ENCODE measurements at places on chromosomes 7 and 10.
A peak's percentile ranks its signal among the peaks of the same experiment; 100 is the strongest.

- no peak overlapping the region for H3K4me3 ChIP-seq
- no peaks in the 10 kb centered on the region for H3K27me3 ChIP-seq
- DNase-seq: no peak
- no peaks in the 10 kb centered on the region for H3K4me1 ChIP-seq
Observed at GRCh38 chr10:50325449-50326171, 74.3 kb upstream of the ASAH2 start.

GRCh38 chr10:121677880-121678279, 79.6 kb upstream of the FGFR2 start:
- H3K27ac ChIP-seq: no peak overlapping the region
- no peaks in the 10 kb centered on the region for H3K27me3 ChIP-seq
- no peaks in the 10 kb centered on the region for H3K36me3 ChIP-seq
- no peak overlapping the region for H3K4me3 ChIP-seq
- no peak for DNase-seq

- no peak overlapping the region for H3K27ac ChIP-seq
- H3K4me3 ChIP-seq: no peak overlapping the region
- DNase-seq: no peak
- no peaks in the 10 kb centered on the region for H3K4me1 ChIP-seq
- H3K27me3 ChIP-seq: no peaks in the 10 kb centered on the region
Observed at GRCh38 chr7:75048435-75049379, 24.9 kb downstream of the RCC1L start.

DNA sequence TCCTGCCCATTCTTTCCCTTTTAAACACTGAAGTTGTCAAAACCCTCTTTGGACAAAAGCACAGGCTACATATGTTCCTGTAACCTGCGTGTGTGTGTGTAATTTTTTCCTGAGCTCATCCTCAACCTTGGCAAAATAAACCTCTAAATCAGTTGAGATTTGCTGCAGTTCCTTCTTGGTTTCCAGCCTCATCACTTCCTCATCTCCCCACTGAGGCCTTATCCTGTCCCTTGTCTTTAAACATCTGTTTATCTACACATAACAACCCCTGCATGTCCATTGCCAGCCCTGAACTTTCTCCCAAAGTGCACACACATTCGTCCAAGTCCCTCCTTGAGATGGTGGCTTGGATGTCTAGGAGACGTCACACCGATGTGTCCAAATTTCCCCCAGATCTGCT, 35.5 kb downstream of the LYZL2 start:
- peaks cover 19% of the 10 kb centered on the region for H3K4me1 ChIP-seq
- DNase-seq: no peak
- H3K36me3 ChIP-seq: no peaks in the 10 kb centered on the region
- H3K27ac ChIP-seq: no peak overlapping the region
- no peaks in the 10 kb centered on the region for H3K27me3 ChIP-seq
- no peak overlapping the region for H3K4me3 ChIP-seq

DNA sequence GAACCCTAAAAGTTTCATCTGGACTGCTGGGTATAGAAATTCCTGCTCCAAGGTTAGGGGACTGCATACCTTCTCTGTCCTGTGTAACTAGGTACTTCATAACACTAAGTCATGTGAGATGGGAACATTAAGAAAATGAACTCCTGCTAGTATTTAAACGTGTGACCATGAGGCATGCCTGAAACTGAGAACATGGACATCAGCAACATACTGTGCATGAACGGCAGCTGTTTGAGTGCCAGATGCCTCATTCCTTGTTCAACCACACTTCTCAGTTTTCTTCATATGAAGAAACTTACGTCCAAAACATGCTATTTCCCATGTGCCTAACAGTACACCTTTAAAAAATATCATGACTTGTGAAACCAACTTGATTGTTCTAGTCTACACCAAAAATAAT, 88.5 kb downstream of the CREM start:
- H3K36me3 ChIP-seq: no peaks in the 10 kb centered on the region
- H3K4me1 ChIP-seq: no peaks in the 10 kb centered on the region
- no peak overlapping the region for H3K27ac ChIP-seq
- H3K27me3 ChIP-seq: no peaks in the 10 kb centered on the region
- no peak overlapping the region for H3K4me3 ChIP-seq

DNA sequence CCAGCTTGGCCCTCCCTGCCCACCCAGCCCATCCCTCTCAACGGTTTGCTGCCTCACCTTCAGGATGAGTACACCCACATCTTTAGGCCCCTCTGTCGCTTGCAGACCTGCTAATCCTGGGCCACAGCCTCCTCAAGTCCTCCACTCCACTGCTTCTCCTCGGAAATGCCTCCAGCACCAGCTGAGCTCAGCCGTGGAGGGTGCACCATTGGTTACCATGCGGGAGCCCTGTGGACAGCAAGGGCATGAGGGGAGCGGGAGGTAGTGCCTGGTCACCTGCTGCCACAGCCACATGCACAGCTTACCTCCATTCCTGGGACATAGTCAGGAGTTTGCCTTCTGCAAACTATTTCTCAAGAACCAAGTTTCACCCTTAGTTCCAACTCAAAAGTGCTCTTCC, 286.3 kb upstream of the ZMIZ1 start:
- H3K27me3 ChIP-seq: no peaks in the 10 kb centered on the region
- H3K4me1 ChIP-seq: peaks cover 9% of the 10 kb centered on the region
- DNase-seq: no peak
- no peak overlapping the region for H3K27ac ChIP-seq
- H3K36me3 ChIP-seq: no peaks in the 10 kb centered on the region

- peaks cover 55% of the 10 kb centered on the region for H3K4me1 ChIP-seq
- H3K4me3 ChIP-seq: peak overlapping the region; percentile 64
- no peaks in the 10 kb centered on the region for H3K36me3 ChIP-seq
- H3K27ac ChIP-seq: peak overlapping the region; percentile 91
- peak; percentile 92 for DNase-seq
Observed at GRCh38 chr7:139915864-139916716, 87.0 kb downstream of the TBXAS1 start.

DNA sequence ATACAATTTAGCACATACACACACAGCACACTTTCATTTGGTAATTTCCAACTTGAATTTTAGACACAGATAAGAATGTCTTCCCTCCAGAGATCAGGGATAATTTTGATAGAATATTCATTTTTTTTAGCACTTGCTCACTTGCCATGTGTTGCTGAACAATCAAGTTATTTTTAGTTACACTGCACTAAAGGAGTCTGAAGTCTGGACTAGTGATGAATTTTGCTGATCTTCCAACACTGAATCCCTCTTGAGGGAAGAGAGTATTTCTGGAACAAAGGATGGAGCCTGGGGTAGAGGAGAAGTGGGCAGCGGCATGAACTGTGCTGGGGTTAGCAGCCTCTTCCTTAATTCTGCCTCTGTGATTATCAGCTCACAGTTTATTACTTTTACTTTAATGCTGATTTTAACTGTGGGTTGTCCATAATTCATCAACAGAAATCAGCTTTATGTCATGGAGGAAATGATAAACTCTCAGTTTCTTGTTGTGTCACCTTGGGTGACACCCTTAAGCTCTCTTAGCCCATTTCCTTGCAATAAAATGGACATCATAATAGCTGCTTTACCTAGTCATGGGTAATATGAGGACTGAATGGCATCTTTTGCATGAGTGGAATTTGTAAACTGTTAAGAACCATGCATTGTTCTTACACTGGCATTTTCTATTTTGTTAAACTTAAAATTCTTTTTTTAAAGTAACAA, 32.1 kb downstream of the SGPL1 start:
- H3K36me3 ChIP-seq: no peaks in the 10 kb centered on the region
- H3K27ac ChIP-seq: no peak overlapping the region
- no peak for DNase-seq
- no peak overlapping the region for H3K4me3 ChIP-seq

- H3K36me3 ChIP-seq: no peaks in the 10 kb centered on the region
- H3K4me1 ChIP-seq: peaks cover 34% of the 10 kb centered on the region
- 0 out of 2 replicates have a peak, but pooled peaks cover 2% of the 10 kb centered on the region for H3K27me3 ChIP-seq
- no peak overlapping the region for H3K4me3 ChIP-seq
- no peak overlapping the region for H3K27ac ChIP-seq
- no peak for DNase-seq
Observed at GRCh38 chr10:73876566-73876965, 2.2 kb upstream of the CAMK2G start.

GRCh38 chr10:59290448-59290847, 71.9 kb downstream of the FAM13C start:
- no peak overlapping the region for H3K4me3 ChIP-seq
- no peaks in the 10 kb centered on the region for H3K36me3 ChIP-seq
- peak; percentile 56 for DNase-seq
- H3K27me3 ChIP-seq: no peaks in the 10 kb centered on the region
- no peak overlapping the region for H3K27ac ChIP-seq
- no peaks in the 10 kb centered on the region for H3K4me1 ChIP-seq

- DNase-seq: peak; percentile 63
- no peaks in the 10 kb centered on the region for H3K36me3 ChIP-seq
- H3K4me1 ChIP-seq: no peaks in the 10 kb centered on the region
- no peaks in the 10 kb centered on the region for H3K27me3 ChIP-seq
- H3K4me3 ChIP-seq: no peak overlapping the region
- no peak overlapping the region for H3K27ac ChIP-seq
Observed at GRCh38 chr7:126856691-126857291, 395.9 kb downstream of the GRM8 start.

GRCh38 chr7:98038731-98039130, 48.7 kb upstream of the OCM2 start:
- no peak overlapping the region for H3K27ac ChIP-seq
- no peaks in the 10 kb centered on the region for H3K27me3 ChIP-seq
- H3K4me3 ChIP-seq: no peak overlapping the region
- no peaks in the 10 kb centered on the region for H3K4me1 ChIP-seq
- H3K36me3 ChIP-seq: no peaks in the 10 kb centered on the region
- no peak for DNase-seq

- peaks cover 17% of the 10 kb centered on the region for H3K4me1 ChIP-seq
- no peaks in the 10 kb centered on the region for H3K27me3 ChIP-seq
- DNase-seq: no peak
- H3K4me3 ChIP-seq: peak overlapping the region; percentile 71
- no peak overlapping the region for H3K27ac ChIP-seq
Observed at GRCh38 chr7:26375726-26376174, 84.1 kb downstream of the SNX10 start.

DNA sequence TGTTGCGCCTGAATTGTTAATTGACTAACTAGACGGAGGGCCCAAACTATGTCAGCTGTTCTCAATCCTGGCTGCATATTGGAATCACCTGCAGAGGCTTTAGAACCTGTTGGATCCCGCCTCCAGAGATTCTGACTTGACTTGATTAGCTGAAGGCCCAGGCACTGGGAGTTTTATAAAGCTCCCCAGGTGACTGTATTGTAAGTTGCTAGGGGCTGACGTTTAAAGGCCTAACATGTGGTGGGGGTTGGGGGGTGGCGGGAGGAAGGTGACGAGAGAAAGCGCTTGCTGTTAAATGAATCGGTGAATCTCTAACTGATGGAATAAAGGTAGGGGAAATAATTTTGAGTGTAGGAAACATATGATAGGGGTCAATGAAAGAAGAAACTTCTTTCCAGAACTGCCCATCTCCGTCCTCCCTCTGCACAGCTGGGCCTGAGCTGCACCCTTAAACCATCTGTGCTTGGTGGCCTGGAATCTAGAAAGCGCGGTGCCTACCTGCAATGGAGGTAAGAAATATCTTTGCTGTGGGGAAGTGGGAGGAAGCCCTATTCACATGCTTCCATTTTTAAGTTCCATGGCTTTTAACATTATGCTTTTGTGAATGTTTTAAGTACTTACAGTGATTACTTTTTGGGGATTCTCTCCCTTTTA, 225.0 kb upstream of the FAM3C start:
- H3K27me3 ChIP-seq: no peaks in the 10 kb centered on the region
- no peaks in the 10 kb centered on the region for H3K4me1 ChIP-seq
- no peak overlapping the region for H3K4me3 ChIP-seq
- DNase-seq: no peak

DNA sequence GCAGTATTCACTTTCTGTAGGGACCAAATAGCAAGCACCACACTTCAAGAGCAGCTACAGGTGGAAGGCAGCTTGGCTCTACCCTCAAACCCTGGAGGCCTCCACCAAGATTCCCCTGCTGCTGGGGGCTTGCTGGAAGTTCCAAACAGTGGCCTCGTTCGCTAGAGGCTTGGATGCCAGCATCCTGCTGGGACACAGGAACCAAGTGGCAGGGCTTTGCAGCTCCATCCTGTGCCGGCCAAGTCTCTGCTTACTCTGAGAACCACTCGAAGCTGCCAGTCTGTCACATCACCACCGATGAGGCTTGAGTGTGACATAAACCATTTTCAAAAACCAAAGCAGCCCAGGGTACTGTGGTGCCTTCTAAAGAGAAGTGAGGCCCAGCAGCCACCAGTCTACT, 69.2 kb upstream of the UNC5B start:
- H3K36me3 ChIP-seq: no peaks in the 10 kb centered on the region
- H3K4me3 ChIP-seq: no peak overlapping the region
- no peaks in the 10 kb centered on the region for H3K4me1 ChIP-seq
- H3K27me3 ChIP-seq: no peaks in the 10 kb centered on the region
- no peak overlapping the region for H3K27ac ChIP-seq
- DNase-seq: no peak

GRCh38 chr7:44285561-44285960, 39.8 kb downstream of the CAMK2B start:
- H3K4me3 ChIP-seq: no peak overlapping the region
- H3K4me1 ChIP-seq: no peaks in the 10 kb centered on the region
- no peaks in the 10 kb centered on the region for H3K36me3 ChIP-seq
- no peak for DNase-seq
- no peaks in the 10 kb centered on the region for H3K27me3 ChIP-seq
- H3K27ac ChIP-seq: no peak overlapping the region

- no peak overlapping the region for H3K4me3 ChIP-seq
- no peak for DNase-seq
- no peaks in the 10 kb centered on the region for H3K4me1 ChIP-seq
- no peak overlapping the region for H3K27ac ChIP-seq
Observed at GRCh38 chr7:22783421-22783820, 39.2 kb downstream of the TOMM7 start.

GRCh38 chr7:54663603-54664234, 95.3 kb downstream of the SEC61G start:
- no peaks in the 10 kb centered on the region for H3K36me3 ChIP-seq
- no peaks in the 10 kb centered on the region for H3K4me1 ChIP-seq
- H3K27me3 ChIP-seq: no peaks in the 10 kb centered on the region
- H3K4me3 ChIP-seq: no peak overlapping the region
- no peak overlapping the region for H3K27ac ChIP-seq

GRCh38 chr10:84593506-84593905, 265.1 kb downstream of the CCSER2 start:
- no peak overlapping the region for H3K27ac ChIP-seq
- H3K36me3 ChIP-seq: no peaks in the 10 kb centered on the region
- no peaks in the 10 kb centered on the region for H3K27me3 ChIP-seq
- no peak overlapping the region for H3K4me3 ChIP-seq

DNA sequence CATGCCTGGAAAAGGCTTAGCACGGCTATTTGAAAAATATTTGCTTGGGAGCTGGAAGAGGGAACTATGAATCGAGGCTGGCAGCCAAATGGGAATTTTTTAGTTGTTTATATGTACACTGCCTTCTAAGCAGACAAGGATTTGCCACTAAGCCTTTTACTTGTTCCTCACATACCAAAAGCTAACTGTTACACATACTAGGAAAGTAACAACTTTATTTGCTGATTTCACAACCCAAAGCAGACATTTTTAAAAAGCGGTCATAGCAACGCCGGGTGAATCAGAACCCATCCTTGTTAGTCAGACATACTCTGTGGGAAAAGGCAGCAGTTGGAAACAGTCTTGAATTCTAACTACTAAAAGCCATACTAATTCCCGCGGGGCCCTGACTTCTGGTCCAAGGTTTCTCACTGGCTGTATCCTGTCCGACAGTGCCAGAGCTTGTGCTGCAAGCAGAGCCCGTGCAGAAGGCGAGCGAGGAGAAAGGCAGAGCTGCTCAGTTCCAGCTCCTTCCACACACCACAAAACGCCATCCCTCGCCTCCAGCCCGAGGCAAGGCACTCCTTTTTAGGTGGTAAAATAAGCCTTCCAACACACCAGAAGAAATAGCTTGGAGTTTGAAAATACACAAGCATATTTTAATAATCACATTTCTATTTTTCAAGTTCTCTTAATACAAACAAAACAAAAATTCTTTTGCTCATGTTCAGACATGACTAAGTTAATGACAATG, 89.2 kb downstream of the RNF216 start:
- peak overlapping the region; percentile 57 for H3K4me3 ChIP-seq
- no peaks in the 10 kb centered on the region for H3K36me3 ChIP-seq
- peaks cover 83% of the 10 kb centered on the region for H3K4me1 ChIP-seq
- H3K27ac ChIP-seq: peak overlapping the region; percentile 94
